ENCODE measurements at places on chromosomes 7 and 10.

- DNase-seq: no peak
Observed at GRCh38 chr7:116329686-116330503, 119.6 kb downstream of the TES start.

DNA sequence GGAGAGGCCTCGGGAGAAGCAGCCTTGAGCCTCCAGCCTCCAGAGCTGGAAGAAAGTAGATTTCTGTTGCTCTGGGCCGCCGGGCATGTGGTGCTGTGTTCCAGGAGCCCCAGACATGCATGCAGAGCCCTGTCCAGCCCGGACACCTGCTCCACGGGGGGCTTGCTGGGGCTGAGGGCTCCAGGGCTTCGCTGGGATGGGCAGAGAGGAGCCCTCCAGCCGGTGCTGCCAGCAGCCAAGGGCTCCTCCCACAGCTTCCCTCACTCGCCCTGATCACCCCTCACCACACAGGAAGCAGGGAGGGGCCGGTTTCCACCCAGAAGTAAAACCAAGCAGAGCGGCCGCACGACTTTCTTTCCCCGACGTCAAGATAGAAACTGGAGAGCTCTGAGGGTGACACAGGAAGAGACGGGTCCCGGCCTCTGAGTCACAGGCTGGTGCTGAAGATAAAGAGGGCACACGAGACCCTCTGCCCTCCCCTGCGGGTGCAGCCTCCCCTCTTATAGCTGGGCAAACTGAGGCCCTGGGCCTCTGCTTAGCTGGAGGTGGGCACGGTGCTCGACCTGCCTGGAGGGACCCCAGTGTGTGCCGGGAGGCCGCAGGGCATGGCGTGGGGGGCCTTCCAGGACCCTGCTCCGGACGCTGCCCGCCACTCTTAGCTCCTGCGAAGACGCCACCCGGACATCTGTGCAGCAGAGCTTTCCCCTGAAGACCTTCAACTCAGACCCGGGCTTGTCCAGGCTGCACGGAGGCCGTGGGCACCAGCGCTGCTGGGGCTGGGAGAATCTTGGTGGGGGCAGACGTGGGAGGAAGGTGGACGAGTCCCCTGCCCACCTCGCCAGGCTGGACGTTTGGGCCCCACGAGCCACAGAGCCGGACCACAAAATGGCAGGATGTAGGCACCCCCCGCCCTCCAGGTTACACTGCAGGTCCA is 31.1 kb downstream of the ADAP1 start:
- DNase-seq: peak; percentile 95

DNA sequence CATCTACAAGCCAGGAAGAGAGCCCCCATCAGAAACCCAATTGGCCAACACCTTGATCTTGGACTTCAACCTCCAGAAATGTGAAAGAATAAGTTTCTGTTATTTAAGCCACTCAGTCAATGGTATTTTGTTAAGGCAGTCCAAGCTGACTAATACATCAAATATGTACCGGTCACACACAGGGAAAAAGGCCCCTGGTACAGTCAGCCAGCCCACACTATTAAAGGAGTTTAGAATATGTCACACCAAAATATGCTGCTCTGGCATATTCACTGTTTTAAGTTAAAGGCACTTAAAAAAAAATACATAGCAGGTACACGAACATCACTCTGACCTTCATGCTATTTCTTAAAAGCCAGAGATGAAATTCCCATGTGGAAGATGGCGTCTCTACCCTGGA is 15.2 kb upstream of the CDCA7L start:
- DNase-seq: no peak

DNA sequence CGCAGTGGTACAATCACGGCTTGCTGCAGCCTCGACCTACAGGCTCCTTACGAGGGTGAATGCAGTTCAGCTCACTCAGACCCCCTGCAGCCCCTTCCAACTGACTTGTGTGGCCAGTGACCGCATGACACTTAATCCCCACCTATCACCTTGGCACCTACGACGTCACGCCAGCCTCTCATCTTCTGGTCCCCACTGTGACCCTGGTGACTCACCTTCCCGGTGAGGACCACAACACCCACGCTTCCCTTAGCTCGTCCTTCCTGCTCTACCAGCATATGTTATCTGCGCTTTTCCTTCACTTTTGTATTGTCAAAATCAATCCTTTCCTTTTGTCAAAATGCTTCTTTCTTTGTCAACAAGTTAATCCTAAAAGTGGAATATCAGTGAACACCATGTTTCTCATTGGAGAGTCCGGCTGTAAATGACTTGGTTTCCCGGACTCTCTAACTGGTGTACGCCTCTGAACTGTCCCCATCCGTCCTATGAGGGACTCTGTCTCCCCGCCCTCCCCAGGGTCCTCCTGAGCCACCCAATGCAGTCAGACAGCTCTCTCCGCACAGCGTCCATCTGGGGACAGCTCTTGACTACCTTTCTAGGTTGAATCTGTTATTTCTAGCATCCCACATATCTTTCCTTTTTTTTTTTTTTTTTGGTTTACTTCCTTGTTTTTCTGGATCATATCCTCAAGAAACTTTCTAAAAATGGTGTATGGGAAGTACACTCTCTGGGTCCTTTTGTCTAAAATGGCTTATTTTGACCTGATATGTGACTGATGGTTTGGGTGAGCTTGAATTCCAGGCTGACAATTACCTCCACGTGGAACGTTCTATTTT is 37.3 kb downstream of the CFAP46 start:
- DNase-seq: peak; percentile 64

GRCh38 chr10:62993121-62993520 is 140.0 kb upstream of the NRBF2 start:
- no peak for DNase-seq

- DNase-seq: peak; percentile 62
Observed at GRCh38 chr7:128030654-128031611, at the start of gene LRRC4. Gene LRRC4, minus strand, starts transcription at chr7:128031437. Its CDS starts 797 bp downstream, at chr7:128030640.

DNA sequence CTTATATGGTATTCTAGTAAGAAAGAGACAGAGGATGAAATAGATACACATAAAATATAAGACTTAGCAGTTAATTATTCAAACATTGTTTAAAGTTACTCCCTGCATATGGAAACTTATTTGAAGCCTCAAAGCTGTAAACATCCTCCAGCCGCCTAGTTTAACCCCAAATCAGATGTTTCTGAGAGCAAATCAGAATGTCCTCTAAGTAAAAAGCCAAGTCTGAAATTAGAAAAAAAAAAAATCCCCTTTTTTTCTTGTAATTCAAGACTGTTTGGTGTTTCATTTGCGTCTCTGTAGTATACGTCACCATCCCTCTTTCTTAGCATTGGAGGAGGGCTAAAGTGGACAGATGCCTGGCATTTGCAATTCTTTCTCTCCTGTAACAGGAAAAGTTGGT is 46.4 kb downstream of the TMEM26 start:
- DNase-seq: no peak

- DNase-seq: no peak
Observed at GRCh38 chr10:91513598-91514424, 103.7 kb downstream of the HECTD2 start.

GRCh38 chr7:10815546-10815945 is 158.1 kb upstream of the PHF14 start:
- no peak for DNase-seq

- DNase-seq: no peak
Observed at GRCh38 chr10:13650961-13651360, 64.2 kb downstream of the PRPF18 start.

DNA sequence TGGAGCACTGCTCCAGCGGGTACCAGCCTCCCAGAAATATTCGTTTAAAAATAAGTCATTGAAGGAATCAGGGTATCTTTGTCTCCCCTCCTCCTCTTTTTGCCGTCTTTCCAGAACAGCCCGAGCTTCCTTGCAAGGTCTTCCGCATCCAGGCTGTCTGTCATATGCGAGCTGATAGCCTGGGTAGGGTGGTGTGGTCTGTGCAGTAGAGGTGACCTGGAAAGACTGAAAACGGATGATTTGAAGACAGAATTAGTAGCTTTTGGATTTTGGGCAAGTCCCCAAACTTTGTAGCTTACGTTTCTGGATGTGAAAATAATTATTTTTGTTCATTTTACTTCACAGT is 480 bp downstream of the VPS50 start:
- no peak for DNase-seq

DNA sequence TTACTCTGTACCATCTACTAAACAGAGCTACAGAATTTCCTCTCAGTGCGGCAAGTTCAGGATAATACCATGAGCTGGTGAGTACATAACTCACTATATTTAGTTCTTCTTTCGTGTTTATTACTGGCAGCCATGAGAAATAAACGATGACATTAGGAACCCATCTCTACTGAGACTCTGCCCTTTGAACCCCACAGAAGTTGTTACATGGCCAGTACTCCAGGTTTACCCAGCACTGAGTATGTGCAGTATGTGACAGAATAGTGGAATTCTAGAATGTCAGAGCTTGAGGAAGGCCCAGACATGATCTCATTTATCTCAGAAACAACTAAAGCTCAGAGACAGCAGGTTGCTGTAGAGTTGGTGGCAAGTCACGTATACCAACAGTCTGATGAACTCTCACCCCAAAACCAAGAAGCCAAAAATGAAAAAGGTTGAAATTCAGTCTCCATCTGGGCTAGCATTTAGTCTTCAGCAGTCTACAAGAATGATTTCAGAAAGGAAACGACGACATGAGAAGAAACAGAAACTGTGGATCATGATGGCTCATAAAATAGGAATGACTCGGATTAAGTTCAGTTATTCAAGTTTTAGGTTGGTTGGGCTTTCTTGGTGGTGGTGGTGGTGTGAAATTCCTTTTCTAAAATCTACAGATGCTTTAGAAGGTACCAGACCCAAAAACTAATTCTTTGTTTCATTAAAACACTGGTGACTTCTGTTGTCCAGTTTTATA is 78.5 kb downstream of the SORBS1 start:
- no peak for DNase-seq

- DNase-seq: no peak
Observed at GRCh38 chr7:31126976-31127375, 74.9 kb downstream of the ADCYAP1R1 start.

DNA sequence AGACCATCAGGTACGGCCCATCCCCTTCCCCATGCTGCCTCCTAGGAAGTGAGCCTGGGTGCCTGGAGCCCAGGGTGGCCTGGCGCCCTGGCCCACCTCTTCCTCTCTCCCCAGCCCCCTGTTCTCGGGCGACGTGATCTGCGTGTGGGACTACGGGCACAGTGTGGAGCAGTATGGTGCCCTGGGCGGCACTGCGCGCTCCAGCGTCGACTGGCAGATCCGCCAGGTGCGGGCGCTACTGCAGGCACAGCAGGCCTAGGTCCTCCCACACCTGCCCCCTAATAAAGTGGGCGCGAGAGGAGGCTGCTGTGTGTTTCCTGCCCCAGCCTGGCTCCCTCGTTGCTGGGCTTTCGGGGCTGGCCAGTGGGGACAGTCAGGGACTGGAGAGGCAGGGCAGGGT is 17.0 kb downstream of the ASL start:
- no peak for DNase-seq

DNA sequence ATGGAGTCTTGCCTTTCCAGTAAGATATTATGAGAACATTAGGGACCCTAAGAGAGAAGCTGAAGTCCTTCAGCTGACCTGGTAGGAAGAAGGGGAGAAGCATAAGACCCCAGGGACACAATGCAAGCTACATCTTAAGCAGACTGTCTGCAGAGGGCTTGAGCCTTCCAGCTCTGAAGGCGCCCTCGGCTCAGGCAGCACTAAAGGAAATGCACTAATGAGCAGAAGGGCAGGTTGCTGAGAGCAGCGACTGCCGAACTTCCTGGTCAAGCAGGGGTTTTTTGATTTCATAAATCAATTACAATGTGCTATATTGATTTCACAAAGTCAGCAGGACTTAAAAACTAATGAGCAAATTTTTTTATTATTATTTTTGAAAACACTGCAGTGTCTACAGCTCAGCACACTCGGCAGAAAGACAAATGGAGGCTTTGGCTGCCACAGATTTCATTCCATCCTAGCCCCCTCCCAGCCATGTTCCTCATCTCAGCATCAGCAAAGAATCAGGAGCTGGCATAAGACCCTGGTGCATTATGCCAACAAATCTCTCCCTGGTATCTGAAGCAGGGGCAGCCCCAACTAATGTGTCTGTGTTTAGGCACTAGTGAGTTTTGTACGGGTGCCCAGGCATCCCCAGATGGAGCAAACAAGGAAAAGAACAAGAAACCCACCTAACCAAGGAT is 57.1 kb downstream of the LRRTM3 start:
- DNase-seq: no peak

- DNase-seq: no peak
Observed at GRCh38 chr7:44441079-44441478, 49.4 kb downstream of the NUDCD3 start.

DNA sequence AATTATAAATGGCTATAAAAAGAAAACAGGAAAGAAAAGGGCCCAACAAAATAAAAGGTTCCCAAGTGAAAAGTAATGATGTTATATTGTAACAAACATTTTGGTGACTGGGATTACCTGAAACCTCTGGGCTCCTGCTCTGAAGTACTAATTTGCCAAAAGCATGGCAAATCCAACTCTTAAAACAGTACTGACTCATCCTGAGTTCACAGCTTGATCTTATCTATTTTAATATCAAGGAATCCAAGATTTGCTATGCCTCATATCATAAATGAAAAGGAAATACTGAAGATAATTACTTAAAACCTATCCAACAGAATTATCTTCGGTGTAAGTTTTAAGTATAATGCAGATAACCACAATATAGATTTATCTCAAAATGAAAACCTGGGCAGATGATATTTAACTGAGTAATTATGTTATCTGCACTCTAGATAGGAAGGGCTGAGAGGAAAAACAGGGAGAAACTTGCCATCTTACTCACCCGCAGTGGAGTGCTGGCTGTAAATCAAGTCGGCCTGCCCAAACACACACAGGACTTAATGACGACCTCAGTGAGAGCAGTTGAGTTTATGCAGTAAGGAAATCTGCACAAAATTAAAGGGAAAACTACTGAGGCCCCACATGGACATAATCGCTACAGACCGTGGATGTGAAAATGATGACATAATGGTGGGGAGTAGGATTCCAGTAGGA is 48.4 kb downstream of the MPP7 start:
- DNase-seq: no peak

GRCh38 chr10:4488904-4489303 is 337.1 kb upstream of the AKR1E2 start:
- DNase-seq: no peak

- DNase-seq: no peak
Observed at GRCh38 chr10:129545261-129545660, 78.2 kb downstream of the MGMT start.

GRCh38 chr10:104268713-104269645 is at the start of gene GSTO2:
Gene GSTO2, plus strand, starts transcription at chr10:104269184. Its CDS starts 5,732 bp downstream, at chr10:104274916.
- peak; percentile 97 for DNase-seq

DNA sequence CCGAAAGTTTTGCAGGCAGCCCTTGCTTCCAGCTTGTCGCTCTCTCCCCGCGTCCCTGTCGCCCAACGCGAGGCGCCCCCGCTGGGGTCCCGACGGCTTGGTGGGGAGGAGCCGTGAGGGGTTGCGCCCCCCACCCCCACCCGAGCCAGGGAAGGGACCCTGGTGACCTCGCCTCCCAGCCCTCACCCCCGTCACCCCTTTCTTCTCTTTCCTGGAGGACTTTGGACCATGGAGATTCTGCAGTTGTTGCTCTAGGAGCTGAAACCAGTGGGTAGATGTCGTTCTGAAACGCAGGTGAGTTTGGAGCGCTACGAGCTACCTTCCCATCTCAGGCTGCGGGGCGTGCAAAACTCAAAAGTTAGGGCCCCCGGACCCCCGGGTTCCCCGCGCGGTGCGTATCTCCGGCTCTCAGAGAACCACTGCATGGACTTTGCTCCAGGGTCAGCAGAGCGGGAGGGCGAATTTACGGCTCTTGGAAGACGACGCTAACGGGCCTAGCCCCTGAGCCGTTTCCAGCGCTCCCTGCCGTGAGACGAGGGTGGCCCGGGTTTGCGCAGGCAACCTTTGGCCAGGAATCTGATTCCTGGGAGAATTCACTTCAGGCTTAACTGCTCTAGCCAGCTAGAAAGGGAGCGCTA is 684 bp upstream of the ATXN7L1 start:
- DNase-seq: no peak

GRCh38 chr10:129993621-129994020 is 29.5 kb upstream of the EBF3 start:
- no peak for DNase-seq
